ENCODE measurements at places on chromosomes 12 and 14.

- no peak for DNase-seq
These were observed 114.4 kb downstream of the PRICKLE1 start for GRCh38 chr12:42475106-42475505.

GRCh38 chr14:90811641-90812040 lies 4.6 kb downstream of the TTC7B start:
- no peak for DNase-seq

DNA sequence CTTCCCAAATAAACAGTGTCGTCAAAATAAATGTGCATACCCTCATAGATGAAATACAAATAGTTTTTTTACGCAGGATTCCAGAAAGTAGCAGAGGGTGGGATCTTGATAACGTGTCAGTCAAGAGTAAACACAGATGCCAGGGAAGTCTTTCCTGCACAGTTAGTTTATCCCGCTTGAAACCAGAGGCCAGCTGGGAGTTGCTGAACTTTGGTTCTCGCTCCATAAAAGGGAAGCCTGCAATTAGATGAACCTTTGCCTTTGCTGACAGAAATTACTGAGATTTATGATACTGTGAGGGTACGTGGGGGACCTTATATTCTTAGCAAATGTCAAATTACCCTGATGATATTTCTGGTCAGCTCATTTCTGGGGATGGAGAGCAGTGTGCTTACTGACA lies 18.9 kb downstream of the FAR2 start:
- no peak for DNase-seq

DNA sequence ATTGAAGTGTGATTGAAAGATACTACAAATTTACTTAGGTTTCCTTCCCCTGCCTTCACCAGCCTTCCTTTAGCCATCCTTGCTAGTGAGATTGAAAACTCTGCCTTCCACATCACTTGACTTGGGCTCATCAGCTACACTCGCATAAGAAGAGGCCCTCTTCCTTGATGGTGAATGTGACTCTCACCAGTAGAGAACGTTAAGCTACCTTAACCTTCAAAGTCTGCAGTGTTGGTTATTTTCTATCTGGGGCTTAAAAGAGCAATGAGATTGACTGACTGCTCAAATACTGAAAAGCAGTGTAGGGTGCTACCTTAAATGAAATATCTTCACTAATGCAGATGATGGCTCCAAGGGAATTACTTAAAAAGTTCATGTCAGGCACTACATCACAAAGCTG lies 271.8 kb downstream of the EGLN3 start:
- no peak for DNase-seq

DNA sequence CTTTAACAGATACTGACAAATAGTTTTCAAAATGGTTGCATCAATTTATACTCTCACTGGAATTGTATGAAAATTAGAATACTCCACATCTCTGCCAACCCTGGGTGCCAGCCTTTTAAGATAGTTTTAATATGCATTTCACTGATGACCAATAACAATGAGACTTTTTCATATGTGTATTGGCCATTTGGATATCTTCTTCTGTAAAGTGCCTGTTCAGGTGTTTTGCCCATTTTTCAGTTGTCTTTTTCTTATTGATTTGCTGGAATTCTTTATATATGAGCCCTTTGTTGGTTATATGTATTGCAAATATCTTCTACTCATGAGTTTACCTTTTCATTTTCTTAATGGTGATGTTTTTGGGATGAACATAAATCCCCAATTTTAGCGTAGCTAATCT lies 16.7 kb upstream of the RNU6-7 start:
- no peak for DNase-seq

DNA sequence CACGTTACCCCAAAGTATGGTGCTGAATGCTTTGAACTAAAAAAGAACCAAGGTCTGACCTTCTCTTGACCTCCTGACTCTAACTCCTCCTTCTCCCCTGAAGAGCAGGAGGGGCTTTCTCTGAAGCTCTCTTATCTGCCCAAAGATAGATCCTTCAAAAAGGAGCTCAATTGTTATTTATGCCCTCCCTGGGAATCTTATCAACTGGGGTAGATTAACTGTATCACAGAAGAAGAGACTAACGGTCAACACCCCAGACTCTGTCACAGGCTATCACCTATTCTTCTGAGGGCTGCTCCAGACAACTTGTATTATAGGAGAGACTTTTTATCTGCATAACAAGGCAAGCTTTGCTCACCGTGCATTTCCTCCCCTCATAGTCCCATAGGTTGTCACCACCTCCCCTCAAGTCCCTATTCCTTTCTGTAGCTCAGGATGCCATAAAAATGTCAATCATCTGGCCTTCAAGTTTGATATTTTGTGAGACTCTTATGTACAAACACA lies 86.6 kb downstream of the PAPLN start:
- no peak for DNase-seq

All from WTC11 (cell line).